Mucosa of descending colon (tissue), 3 donors: ENCODE measurements at places on chromosomes 1 and 21.
A peak's percentile ranks its signal among the peaks of the same experiment; 100 is the strongest.

DNA sequence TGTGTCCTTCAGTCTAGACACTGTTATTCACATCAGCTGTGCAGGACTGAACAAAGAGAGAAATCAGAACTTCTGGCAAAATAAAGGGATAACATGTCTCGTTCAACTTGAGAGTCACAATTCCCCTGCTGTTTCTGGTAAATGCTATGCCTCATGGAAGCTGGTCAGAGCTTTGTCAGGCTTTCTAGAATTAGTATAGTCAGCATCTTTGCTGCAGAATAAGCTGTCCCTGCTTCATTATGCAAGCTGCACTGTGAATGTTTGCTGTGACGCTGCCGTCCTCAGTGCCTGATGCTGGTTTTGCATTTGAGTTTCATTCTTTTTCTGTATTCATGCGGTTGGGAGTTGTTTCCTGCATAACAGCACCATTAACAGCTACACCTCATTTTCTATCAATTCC, 96.4 kb upstream of the KCNJ6 start:
- DNase-seq: no peak

DNA sequence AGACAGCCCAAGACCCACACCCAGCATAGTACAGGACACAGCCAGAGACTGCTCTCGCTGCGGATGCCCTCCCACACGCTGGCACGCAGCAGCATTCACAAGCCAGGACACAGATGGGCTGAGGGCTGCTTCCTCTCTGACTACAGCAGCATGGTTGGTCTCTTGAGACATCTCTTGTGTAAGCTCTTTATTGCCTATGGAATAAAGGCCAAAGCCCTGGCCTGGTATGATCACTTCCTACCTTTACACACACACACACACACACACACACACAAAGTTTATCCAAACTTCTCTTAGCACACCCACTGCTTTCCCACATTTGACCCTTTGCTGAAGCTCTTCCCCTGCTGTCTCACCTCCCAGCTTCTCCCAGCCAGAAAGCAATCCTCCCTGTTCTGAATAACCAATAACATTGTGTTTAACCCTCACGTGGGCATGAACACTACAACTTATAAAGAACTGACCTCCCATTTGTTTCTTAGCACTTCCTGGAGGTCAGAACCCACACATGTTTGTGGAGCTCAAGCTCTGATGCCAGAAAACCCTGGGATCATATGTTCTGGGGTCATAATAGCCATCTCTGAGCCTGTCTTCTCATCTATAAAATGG, 1.2 kb upstream of the LUZP1 start:
- peak; percentile 50 for DNase-seq

- no peak for DNase-seq
Observed at GRCh38 chr1:20500716-20501115, 7.2 kb downstream of the MUL1 start.

- DNase-seq: no peak
Observed at GRCh38 chr1:94303005-94303404, 65.6 kb upstream of the ARHGAP29 start.

GRCh38 chr21:31710586-31710985, 21.3 kb downstream of the SCAF4 start:
- no peak for DNase-seq

- no peak for DNase-seq
Observed at GRCh38 chr1:53341961-53342707, 14.3 kb upstream of the LRP8 start.

GRCh38 chr1:205616563-205617293, 15.1 kb downstream of the ELK4 start:
- DNase-seq: no peak

GRCh38 chr1:64100791-64101190, 102.6 kb upstream of the UBE2U start:
- no peak for DNase-seq

- peak; percentile 66 for DNase-seq
Observed at GRCh38 chr1:109151146-109151990, 37.5 kb downstream of the ELAPOR1 start.

DNA sequence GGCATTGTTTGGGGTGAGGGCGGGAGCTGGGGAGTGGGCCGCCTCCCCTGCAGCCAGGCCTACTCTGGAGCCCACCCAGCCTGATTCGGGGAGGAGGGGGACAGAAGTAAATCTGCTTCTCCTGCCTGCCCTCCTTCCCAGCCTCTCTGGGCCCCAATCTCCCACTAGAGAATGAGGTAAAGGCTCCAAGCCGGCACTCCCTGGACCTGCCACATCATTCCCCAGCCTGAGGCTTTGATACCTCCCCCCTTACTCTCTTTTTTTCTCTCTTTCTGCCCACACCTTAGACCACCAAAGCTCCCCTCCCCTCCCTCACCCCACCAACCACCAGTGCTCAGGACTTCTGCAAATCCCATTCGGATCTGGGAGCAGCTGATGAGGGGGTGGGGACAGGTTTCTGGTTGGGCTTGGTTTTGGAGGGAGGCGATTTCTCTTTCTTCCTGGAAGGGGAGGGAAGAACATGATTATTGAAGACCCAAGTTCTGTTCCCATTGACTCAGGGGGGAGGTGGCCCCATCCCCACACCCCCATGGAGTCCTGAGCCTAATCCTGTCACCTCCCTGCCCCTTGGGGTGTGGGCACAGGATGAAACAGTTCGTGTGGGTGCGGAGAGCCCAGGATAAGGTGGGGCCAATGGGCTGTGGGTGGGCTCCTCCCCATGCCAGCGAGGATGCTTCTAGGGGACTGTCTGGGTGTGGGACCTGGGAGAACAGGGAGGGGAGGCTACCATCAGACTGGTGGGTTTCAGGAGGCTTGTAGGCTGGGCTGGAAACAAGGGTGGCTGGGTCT, 1.3 kb downstream of the MAP7D1 start:
- no peak for DNase-seq

DNA sequence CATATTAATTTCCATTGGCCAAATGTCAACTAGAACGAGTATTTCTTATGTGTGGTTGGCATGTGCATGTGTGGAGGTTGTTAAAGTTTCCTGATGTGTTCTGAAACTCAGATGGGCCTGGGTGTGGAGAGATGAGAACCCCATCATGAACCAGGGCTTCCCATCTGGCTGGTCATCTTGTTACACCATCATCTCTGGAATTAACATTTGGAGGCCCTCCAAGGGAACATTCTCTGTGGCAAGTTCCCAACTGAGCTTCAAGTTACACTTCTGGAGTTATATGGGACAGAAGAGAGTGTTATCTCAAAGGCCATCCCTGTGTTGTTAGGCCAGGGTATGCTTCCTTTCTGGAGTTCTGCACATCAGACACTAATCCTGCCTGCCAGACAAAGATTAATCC, 183.6 kb downstream of the TTLL7 start:
- DNase-seq: no peak

GRCh38 chr21:35017256-35017655, 31.8 kb downstream of the RUNX1 start:
- DNase-seq: no peak

GRCh38 chr1:19639999-19640362, 4.1 kb upstream of the NBL1 start:
- no peak for DNase-seq

DNA sequence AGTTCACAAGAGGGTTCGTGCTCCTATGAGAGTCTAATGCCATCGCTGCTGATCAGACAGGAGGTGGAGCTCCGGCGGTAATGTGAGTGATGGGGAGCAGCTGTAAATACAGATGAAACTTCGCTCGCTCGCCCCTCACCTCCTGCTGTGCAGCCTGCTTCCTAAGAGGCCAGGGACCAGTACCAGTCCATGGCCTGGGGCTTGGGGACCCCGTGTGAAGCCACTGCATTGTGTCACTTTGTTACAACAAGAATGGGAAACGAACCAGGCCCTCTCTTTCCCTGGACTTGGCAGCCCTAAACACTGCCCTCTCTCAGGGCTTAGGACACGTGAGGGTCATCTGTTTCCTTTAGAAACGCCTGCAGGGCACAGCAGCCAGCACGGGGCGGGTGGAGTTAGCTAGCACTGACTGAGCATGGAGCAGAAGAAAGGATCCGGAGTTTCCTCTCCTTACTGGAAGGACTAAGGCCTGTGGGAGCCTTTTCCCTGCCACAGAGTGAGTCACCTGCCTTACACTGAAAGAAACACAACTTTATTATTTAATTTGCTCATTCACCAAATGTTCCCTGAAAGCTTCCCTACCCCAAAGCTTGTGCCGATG, 185.2 kb upstream of the TMEM51 start:
- no peak for DNase-seq

GRCh38 chr1:197222025-197222685, 45.9 kb upstream of the CRB1 start:
- DNase-seq: no peak

- no peak for DNase-seq
Observed at GRCh38 chr1:4020449-4020848, 120.4 kb upstream of the C1orf174 start.

DNA sequence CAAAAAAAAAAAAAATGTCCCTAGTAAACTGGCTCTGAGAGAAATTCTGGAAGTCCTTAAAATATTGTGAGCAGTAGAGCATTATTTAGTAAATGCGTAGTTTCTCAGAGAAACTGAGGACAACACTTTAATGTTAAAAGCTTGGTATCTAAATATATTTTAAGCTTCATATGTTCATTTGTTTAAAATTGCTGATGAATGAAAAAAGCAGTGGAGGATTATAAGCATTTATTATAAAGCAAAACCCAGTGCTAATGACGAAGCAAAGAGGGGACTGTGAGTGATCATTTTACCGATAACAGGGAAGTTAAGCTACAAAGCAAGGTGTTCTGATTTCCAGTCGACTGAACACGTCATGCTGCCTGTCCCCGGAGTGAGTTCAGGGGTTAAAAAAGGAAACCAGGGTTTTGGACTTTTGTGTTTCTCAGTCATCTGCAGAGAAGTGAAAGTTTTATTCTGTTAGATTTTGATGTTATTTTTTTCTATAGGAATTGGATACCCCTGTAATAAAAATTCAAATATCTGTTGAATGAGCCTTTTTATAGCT, 64.5 kb upstream of the SCCPDH start:
- no peak for DNase-seq

- DNase-seq: no peak
Observed at GRCh38 chr1:18828224-18828623, 31.2 kb downstream of the TAS1R2 start.

DNA sequence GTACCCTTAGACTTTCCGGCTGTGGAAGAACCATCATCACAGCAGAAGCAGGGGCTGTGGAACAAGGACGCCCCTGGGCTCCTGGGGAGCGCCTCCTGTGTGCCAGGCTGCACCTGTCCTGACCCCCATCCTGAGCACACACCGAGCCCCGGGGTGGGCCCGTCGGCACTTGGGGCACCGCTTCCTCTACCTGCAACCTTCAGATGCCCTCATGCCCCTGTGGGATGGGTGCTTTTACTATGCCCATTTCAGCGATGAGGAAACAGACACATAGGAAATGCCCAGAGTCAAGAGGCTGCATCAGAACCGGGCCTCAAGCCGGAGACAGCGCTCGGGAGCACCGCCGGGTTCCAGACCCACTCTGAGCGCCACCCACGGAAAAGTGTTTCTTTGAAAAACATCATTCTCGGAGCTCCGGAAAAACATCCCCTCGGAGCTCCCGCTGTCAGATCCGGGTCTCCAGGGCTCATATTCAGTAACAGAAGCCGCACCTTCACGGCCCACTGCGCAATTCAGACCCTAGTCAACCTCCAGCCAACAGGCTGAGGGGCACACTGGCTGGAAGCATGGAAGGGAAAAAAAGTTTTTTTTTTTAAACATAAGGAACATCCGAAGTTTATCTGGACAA, 8.0 kb downstream of the TPRG1L start:
- DNase-seq: peak; percentile 22

DNA sequence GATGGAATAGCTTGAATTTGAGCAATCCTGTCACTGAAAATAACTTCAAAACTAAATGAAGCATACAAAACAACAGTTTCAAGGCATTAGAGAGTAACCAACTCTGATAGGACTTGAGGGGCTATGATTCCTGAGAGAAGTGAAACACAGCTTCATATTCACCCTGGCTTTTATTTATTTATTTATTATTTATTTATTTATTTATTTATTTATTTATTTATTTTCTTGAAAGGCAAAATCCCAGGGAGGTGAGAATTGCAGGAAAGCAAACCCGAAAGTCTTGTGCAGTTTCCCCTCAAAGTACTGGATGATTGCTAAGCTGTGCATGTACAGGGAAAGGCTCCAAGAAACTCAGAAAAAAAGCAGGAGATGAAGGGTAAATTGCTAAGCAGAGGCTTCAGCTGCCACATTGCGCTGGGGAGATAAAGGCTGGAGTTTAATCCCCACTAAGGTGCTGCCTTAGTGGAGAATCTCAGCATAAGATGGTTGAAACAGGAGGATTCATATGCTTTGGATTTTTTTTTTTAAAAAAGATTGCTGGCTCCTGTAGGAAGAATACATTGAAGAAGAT, 72.9 kb upstream of the COL24A1 start:
- DNase-seq: no peak
